ENCODE measurements at places on chromosomes 6 and 20. TPM values are rescaled to one million over a fixed set of nuclear protein-coding genes. Genes with fewer than 3 reads are reported as not detected.

DNA sequence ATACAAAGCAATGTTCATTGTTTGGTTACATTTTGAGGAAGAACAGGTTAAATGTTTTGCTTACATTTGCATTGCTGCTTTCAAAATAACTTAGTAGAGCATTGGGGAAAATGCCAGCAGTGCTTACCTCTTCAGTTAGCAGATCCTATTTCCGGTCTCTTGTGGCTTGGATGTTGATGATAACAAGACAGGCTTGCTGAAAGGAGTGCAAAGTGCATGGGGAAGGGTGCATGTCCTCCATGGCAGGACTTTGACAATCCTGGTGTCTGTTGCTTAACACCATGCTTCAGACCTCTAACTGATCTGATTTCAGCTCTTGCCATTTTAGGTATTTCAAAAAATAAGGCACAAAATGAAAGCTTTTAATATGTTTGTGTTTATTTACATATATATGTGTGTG, 21.1 kb downstream of the TPD52L1 start:
- DNase-seq, result no peak

- no peak for DNase-seq
These were observed 4.0 kb upstream of the FOXS1 start for GRCh38 chr20:31849306-31849930.

GRCh38 chr6:14020551-14020950, 95.8 kb downstream of the RNF182 start:
- DNase-seq, result no peak

DNA sequence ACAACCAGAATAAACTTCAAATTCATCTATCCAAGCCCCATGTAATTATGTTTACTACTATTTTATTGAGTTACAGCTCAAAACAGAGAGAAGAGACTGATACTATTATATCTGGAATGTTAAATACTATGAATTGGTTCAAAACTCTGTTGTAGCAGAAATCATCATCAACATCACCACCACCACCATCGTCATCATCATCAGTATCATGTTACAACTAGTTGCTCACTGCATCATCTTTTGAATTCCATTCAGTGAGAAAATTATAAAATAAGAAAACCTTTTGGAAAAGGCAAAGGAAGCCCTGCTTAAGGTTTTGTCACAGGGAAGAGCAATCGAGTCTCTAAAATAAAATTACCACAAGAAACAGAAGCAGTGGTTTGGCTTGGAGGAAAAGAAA, 36.2 kb upstream of the THEMIS start:
- DNase-seq, result no peak

DNA sequence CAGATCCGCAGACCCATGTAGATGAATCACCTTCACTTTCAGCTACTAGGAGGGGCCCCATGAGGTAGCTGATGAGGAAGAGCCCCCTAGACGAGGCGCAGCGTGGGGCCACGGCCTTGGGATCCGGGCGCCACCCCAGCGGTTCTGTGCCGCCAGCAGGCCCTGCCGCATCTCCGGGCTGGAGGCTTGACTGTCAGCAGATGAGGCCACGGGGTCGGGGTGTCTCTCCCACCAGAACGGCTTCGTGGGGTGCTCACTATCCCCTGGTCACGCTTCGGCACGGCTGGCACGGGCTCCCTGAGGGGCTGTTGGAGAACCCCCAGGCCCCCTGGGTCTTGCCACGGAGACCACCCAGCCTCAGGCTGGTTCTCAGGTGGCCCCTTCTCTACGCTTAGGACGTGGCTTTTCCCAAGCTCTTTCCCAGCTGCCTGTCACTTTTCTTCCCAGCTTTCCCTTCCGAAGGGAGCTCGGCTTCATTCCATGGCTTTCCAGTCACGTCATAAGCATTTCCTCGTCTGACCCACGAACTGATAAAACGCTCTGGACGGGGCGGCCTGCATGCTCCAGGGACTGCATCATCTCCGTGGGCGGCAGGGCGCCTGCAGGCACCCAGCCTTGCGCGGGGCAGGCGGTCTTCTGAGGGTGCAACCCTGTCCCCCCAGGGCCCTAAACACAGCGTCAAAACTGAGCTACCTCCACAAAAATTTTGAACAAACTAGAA, 85.9 kb downstream of the THBS2 start:
- DNase-seq, result no peak

DNA sequence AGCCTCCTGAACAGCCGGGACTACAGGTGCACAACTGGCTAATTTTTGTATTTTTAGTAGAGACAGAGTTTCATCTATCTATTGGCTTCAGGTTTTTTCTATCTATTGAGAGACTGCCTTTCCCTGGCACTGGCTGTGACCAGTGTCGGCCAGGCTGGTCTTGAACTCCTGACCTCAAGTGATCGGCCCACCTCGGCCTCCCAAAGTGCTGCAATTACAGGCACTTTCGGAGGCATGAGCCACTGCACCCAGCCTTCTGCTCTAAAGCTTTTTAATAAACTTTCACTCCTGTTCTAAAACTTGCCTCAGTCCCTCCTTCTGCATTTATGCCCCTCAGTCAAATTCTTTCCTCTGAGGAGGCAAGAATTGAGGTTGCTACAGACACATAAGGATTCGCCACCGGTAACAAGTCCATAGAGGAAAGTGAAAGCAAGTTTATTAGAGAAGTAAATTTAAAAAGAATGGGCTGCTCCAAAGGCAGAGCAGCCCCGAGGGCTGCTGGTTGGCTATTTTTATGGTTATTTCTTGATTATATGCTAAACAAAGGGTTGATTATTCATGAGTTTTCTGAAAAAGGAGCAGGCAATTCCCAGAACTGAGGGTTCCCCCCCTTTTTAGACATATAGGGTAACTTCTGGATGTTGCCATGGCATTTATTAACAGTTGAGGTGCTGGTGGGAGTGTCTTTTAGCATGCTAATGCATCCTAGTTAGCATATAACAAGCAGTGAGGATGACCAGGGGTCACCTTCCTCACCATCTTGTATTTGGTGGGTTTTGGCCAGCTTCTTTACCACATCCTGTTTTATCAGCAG, 44.8 kb upstream of the RNGTT start:
- DNase-seq, result no peak

DNA sequence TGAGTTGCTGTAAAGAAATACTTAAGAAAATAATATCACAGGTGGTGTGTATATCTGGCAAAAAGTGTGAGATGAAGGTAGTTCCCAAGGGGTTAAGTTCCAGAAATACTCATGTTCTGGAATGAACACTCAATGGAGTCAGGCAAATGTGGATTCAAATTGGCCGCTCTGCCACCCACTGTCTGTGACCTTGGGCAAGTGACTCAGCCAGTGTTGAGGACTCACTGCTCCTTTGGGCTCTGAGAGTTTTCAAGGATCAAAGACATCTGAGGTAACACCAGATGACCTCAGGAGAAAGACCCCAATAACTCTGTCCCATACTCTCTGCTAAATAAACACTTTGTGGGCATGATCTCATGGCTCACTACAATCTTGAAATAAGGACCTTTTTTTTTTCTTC, 59.2 kb upstream of the EYA2 start:
- no peak for DNase-seq

DNA sequence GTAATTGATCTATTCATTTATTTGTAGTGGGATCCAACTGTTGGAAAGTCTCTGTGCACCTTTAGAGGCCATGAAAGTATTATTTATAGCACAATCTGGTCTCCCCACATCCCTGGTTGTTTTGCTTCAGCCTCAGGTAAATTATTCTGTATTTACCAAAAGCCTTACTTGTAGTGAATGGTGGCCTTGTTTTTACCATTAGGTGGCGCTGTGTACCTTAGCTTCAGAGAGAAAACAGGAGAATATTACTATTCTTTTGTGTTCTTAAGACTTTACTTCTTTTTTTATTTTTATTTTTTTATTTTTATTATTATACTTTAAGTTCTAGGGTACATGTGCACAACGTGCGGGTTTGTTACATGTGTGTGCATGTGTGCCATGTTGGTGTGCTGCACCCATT, 23.7 kb downstream of the PEX7 start:
- DNase-seq, result no peak

- no peak for DNase-seq
These were observed 8.0 kb upstream of the OSBPL2 start for GRCh38 chr20:62230276-62230675.

The APOM gene
- 1.2 TPM for total RNA-seq
